ENCODE measurements at places on chromosomes 2 and 18. TPM values are rescaled to one million over a fixed set of nuclear protein-coding genes. Genes with fewer than 3 reads are reported as not detected.

Gene NAT8
- total RNA-seq: not detected

Gene PSMA8
- not detected for total RNA-seq

Gene SERPINB12
- not detected for total RNA-seq

Gene LCT
- total RNA-seq: not detected

Gene LOXHD1
- 0.77 TPM for total RNA-seq

Gene BABAM2
- 27.4 TPM for total RNA-seq

Gene SCYGR4
- total RNA-seq: not detected

Gene TRIM43
- total RNA-seq: not detected

Gene PDK1
- total RNA-seq: 46.2 TPM

Gene TUBA4A
- 20.5 TPM for total RNA-seq

Gene KYNU
- total RNA-seq: 3.5 TPM

Gene HOXD9
- total RNA-seq: 1.0 TPM

Gene FSIP2
- 5.5 TPM for total RNA-seq

Gene IL1F10
- not detected for total RNA-seq

Gene GALNT14
- 2.2 TPM for total RNA-seq

Gene SLC30A3
- 0.27 TPM for total RNA-seq
